Glomerular endothelial cell (primary cell): ENCODE measurements at places on chromosomes 2 and 18.

GRCh38 chr2:207226243-207226642, 60.5 kb upstream of the KLF7 start:
- no peak for DNase-seq

DNA sequence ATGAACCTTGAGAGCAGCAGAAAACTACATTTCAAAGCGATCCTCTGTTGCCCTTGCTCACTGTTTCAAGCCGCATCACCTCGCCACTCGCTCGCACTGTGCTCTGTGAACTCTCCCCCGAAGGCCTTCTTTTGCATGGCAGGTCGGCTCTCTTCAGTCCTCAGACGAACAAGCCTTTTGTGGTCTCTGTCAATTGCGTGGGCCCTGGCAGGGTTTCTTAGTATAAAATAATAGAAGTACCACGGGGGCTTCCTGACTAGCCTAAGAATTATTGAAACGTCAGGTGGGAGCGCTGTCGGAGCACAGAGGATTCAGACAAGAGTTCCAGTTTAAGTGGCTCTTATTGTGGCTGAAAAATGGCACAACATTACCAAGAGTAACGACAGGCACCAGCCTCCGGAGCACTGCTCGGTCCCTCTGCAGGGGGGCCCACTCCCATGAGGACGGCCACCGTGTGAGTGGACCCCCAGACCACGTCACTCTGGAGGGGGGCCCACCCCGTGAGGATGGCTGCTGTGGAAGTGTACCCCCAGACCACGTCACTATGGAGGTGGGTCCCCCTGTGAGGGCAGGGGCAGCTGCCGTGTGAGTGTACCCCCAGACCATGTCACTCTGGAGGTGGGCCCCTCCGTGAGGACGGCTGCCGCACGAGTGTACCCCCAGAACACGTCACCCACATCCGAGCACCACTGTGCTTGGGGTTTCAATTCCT, 237.7 kb downstream of the HDAC4 start:
- DNase-seq, result no peak

- no peak for DNase-seq
These were observed 133.5 kb downstream of the ASXL3 start for GRCh38 chr18:33711514-33711913.

DNA sequence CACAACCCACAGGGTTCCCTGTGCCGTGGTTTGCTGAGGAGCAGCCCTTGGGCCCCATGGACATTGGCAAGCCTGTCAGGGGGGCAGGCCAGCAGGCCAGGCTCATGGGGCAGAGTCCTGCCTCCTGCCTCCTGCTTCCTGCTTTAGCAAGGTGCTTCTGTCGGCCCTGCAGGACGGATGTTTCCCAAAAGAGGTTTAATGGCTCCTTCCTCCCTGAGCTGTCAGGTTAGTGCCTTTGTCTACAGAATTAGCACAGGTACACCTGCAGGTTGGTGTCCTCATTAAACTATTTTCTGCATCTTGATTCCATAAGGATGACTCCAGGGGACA, 152.3 kb downstream of the TTC32 start:
- DNase-seq, result no peak

DNA sequence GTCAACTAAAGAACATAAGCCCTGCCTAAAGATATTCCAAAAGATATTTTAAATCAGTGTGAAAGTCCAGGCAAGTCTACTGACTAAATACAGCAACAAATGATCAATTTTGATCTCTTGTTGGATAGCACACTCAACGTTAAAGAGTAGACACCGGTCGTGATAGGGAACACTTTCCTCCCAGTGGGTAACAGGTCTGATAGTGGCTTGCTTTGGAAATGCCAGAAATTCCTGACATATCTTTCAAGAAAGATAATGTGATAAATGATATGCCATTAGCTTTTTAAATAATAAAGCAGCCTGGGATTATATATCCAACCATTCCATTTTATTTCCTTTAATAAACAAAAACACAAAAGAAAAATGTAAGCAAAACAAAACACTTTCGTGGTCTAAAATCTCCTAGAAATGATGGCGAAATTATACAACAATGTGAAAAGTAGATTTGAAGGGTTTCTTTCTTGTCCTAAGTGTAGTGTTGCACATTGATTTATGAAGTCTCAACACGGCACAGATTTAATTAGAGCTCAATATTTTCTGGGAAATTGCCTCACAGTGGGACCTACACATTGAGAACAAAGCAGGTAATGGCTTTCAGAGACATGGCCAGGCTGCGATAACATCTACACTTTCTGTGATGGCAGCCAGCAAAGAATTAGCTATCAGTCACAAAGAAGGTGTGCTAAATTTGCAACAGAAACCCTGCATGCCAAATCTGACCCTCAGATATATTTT, 158.6 kb downstream of the PPP1R1C start:
- no peak for DNase-seq

- no peak for DNase-seq
These were observed 8.5 kb upstream of the ATP8B1 start for GRCh38 chr18:57811477-57812125.

GRCh38 chr2:226759768-226760167, 39.9 kb downstream of the IRS1 start:
- DNase-seq, result no peak

- DNase-seq, result no peak
These were observed 492 bp downstream of the CHRNA1 start for GRCh38 chr2:174763780-174764179.

DNA sequence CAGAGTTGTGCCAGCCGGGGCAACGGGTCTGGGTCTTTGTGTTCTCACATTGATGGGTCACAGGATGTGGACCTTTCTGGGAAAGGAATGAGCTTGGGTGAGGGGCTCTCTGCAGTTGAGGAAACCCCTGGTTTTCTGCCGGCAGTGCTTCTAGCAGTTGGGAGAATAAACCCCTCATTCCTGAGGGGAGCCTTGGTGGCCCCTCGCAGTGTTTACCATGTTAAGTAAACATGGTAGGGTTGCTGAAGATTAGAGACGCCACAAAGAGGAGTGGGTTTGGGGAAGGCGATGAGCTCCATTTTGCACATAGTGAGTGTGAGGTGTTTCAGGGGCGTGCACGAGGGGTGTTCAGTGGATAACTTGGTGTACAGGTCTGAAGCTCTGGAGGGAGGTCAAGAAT, 27.7 kb upstream of the PUM2 start:
- no peak for DNase-seq

DNA sequence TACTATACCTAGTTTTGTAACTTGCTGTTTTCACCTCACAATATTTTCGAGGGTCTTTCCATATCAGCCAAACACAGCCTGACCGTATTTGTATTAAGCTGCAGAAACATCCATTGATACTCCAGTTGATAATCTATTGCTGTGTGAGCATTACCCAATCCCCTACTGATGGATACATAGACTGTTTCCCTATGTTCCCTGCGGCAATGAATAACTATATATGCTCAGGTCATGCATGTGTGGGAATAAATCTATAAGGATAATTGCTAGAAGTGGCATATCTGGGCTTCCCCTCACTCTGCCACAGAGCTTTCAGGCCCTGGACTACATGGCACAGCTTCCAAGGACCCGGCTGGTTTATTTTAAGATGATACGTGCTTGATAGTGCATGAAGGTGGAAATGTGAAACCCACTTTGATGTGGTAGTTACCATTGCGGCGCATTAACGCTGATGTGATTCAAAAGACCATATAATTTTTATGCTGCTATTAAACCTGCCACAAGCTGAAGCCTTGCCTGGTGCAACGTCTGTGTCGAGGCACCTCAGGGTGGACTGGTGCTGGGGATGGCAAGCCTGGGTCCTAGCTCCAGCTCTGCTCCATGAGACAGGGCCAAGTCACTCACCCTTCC, 130.8 kb upstream of the MSH6 start:
- DNase-seq, result no peak

DNA sequence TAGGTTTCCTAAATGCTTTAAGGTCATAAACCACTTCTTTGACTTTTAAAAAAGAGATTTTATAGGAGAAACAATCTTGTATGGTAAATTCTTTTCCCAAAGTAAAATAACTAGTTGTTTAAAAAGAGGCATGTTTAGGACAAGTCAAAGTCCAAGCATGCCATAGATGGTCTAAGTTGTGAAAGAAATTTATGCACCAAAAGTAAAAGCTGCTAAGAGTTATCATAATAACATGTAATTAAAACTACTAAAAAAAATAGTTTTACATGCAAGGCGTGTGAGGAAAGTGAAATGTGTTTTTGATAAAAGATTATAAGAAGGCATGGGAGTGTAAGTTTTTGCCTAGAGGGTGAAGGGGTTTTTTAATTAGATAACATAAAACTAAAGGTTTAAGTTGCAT, 22.5 kb downstream of the FAM210A start:
- DNase-seq, result no peak

GRCh38 chr18:57249179-57249578, 102.3 kb downstream of the BOD1L2 start:
- no peak for DNase-seq

- no peak for DNase-seq
These were observed 75.2 kb upstream of the SMAD7 start for GRCh38 chr18:49025767-49026500.
